ENCODE measurements at places on chromosomes 4 and X. TPM values are rescaled to one million over a fixed set of nuclear protein-coding genes. Genes with fewer than 3 reads are reported as not detected.

CNGA2 gene
- not detected for polyA plus RNA-seq

RHOH gene
- polyA plus RNA-seq = 360 TPM

PSAPL1 gene
- polyA plus RNA-seq = not detected

GYPE gene
- 2.6 TPM for polyA plus RNA-seq

DNA sequence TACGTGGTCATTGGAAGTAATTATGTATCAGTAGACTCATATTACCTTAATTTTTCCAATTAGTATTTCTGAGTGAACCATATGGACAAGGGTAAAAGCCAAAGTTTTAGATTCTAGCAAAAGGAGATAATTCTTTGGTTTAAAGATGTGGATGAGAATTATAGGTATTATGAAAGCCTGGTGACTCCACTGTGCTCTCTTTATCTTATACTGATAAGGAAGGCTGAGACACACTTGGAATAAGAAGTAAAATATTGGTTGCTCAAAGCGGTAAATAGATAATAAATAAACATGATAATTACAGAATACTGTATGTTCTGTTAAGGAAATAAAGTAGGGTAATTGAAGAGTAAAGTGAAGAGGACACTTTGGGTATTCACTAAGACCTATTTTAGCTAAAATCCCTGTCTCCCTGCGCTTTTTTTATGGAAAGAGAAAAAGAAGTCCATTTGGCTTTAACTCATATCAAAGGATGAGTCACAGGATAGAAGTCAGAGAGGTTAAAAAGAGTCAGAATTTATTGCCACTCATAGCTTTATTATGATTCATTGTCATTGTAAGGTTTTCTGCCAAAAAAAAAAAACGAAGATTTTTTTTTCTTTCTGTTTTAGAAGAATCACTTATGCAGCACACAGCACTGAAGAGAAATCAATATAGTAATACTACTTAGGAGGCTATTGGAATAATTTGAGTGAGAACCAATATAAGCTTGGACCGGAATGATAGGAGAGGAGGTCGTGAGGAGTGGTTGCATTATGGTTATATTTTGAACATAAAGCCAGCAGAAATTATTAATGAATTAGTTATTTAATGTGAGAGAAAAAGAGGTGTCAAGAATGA is 2463.1 kb downstream of the ARAP2 start:
- DNase-seq = no peak

GRCh38 chrX:119686087-119686691 is 6.8 kb downstream of the SEPTIN6 start:
- no peak for DNase-seq

DNA sequence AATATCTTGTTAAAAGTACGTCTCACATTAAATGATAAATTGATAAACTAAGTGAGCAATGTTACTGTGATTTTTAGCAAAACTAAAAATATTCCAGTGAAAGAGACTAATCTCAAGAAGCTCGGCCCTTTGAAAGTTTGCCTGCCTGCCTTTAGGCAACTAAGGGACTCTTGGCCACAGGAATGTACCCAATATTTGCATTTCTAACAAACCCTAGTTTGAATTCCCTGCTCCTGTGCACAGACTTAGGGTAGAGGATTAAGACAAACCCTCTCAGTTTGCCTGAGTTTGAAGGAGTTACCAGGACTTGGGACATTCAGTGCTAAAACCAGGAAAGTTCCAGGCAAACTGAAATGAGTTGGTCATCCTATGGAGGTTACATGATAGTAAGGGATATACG is 157.1 kb downstream of the SCFD2 start:
- DNase-seq = no peak

All from CD4-positive, CD25-positive, alpha-beta regulatory T cell (primary cell).